Activated CD4-positive, alpha-beta T cell treated with anti-CD3 and anti-CD28 coated beads for 36 hours (primary cell): ENCODE measurements at places on chromosomes 13 and 19. TPM values are rescaled to one million over a fixed set of nuclear protein-coding genes. Genes with fewer than 3 reads are reported as not detected.
A peak's percentile ranks its signal among the peaks of the same experiment; 100 is the strongest.

DNA sequence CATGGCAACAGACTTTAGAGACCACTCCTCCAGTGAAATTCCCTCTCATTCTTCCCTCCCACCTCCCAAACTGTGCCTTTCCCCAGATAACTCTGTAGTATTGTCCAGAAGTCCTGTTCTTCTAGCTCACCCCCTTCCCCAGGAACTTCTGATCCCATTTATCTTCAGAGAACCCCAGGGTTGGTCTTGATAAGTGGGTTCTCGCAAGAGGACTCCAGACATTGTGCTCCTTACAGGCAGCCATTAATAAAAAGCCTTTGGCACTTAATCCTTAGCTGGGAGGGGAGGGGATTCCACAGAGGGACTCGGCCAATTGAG, 1.9 kb downstream of the LTBP4 start:
- DNase-seq, result no peak

ZNF729 gene
- total RNA-seq, result not detected

- DNase-seq, result no peak
Measured at GRCh38 chr19:5046339-5047039, 77.6 kb downstream of the KDM4B start.

LHB gene
- total RNA-seq, result 0.39 TPM

MLLT1 gene
- total RNA-seq, result 46.6 TPM

DNA sequence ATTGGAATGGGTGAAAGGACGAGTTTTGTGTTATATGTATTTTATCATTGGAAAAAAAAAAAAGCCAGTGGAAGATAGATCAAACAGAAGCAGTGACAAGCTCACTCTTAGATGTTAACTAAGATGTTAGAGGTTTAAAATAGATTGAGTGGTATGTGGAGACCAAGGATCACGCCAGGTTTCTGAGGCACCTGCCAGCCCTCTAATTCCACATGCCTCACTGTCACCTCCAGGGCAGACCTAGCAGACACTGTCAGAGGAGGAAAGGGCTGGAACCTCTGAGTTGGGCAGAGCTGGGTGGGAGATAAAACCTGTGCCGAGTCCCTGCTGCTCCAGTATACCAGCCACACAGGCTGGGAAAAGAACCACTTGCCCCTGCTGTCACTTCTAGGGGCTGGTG, 57.5 kb upstream of the SIAH3 start:
- no peak for DNase-seq

DNA sequence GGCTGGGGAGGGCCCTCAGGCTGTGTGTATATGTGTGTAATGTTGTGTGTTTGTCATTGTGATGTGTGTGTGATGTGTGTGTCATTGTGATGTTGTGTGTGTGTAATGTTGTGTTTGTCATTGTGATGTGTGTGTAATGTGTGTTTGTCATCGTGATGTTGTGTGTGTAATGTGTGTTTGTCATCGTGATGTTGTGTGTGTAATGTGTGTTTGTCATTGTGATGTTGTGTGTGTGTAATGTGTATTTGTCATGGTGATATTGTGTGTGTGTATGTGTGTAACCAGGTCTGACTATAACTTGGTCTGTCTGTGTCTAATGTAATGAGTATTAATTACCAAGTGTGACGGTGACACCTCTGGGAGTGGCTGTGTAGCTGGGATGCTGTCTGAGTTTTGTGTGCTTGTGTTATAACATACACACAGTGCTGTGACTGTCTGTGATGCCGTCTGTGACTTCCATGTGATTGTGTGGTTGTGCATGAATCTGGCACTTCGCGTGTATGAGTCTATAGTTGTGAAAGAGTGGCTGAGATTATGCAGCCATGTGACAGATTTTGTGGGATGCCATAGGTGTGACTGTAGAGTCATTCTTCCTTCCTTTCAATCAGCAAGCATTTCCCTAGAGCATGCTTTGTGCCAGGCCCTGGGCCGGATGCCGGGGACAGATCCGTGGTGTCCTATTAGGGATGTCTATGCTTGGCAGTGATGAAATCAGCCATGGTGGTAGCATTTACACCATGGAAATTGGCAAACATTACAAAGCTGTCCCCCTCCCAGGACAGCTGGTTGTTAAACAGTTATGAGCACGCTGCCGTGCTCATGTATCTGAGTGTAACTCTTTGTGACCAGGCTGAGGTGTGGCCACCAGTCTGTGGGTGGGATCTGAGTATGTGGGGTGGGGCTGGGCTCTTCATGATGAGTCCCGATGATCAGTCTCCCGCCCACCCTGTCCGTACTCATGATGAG, 6.4 kb downstream of the TNFSF14 start:
- DNase-seq, result peak; percentile 70

GRCh38 chr19:584240-585001, 5.3 kb upstream of the HCN2 start:
- DNase-seq, result peak; percentile 79

WASF3 gene
- 0.37 TPM for total RNA-seq

DNA sequence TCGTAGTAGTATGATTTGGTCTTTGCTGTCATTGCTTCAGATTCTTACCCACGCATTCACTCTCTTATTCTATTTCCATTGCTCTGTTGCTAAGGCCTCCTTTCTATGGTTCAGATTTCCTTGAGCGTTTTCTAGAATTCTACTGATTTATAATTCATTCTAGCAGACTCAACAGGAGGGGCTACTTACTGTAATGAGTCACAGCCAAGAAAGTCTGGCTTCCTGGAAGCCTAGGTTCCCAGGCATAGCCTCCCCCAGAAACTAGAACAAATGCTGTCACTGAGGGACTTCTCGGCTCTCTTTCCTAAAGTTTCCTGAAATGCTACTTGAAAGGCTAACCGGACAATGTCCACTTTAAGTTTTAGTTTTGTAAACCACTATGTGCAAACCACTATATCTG, 47.7 kb upstream of the SPATA13 start:
- no peak for DNase-seq

KCNJ14 gene
- total RNA-seq, result 1.1 TPM

GRCh38 chr13:111612886-111613285, 292.4 kb downstream of the TEX29 start:
- no peak for DNase-seq

DNA sequence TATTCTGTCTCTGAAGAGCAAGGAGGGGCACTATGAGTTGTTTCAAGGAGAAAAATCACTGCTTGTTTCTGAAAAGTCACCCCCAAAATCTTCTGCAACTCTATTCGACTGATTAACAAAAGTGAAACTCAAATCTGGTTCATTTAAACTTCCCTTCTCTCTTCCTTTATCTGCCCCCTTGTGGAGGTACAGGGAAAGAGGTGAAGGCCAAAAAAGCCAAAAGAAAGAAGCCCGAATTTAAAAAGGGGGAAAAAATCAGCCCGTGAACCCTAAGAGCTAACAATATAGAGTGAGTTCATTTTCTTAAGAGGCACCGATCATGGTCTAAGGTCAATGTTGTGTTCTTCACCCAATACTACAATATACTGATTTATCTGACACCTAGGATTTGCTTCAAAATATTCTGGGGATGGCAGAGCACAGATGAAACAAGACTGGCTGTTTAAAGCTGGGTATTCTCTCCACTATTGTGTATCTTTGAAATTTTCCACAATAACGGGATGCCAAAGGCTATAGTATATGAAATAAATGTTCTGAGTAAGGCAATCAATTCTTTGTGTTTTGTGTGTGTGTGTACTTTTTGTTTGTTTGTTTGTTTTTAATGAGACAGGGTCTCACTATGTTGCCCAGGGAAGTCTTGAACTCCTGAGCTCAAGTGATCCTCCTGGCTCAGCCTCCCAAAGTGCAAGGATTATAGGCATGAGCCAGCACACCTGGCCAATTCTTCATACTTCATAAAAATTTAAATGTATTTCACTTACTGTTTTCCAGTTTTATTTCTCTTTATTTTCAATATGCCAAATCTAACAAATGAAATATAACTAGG, 55.0 kb upstream of the EEF1AKMT1 start:
- peak; percentile 36 for DNase-seq

FAAP24 gene
- 8.9 TPM for total RNA-seq

DNA sequence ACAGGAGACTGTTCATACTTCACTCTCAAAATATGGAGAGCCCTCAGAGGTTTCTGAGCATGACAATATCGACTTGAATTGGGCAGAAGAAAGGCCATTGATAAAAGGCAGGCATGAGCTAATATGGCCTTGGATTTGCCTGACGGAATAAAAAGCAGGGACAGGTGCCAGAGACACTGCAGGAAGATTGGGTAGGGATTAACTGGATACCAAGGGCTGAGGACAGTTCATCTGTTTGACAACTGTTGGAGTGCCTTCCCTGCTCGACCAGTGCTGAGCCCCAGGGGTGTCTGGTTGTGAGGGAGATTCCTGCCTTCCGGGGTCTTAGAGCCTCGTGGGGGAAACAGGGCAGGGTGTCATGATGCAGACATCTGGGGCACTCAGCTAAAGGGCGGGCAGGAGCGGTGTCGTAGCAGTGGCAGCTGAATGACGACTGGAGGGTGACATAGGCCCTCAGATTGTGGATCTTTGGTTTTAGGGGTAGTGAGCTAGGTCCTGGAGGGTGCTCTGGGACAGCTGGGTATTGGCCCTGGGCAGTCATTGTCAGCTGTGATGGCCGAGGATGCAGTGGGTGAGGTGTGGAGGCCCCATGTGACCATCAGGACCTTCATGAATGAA, 12.3 kb downstream of the GATAD2A start:
- DNase-seq, result no peak

ASF1B gene
- 64.6 TPM for total RNA-seq

DNA sequence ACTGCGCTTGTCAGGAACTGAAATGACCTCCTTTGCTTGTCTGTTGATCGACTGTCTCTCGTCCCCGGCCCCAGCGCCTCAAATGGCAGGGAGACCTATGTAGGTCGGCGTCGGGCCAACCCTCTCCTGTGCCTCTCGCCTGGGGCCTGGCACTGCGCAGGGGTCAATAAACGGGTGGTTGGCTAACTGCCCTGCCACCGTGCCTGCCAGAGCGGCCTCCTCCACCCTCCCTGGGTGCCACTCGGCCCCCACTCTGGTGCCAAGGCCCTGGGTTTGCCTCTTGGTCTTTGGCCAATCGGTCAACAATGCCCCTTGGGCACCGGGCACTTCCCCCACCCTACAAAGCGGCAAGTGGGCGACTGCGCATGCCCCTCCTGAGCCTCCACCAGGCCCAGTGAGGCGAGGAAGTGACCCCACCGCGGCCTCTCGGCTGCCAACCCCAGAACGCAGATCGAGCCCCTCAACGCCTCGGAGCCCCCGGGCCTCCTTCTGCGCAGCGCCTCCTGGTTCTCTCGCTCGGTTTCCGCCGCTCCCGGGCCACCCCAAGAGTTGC, 1.1 kb downstream of the KEAP1 start:
- DNase-seq, result peak; percentile 63

DNA sequence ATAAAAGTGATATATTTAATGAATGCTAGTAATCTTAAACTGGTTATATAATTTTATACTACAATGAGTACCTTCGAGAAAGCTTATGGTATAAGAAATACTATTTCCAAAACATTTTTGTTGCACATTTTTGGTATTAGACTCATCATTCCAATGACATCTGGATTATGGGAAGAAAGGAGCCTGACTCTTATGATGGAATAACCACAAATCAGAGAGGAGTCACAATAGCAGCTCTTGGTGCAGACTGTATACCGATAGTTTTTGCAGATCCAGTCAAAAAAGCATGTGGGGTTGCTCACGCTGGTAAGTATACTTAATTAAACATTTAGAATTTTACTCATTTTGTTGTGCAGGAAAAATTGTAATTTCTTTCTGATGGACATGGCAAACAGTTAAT, 3.9 kb downstream of the LACC1 start:
- no peak for DNase-seq

TEKTIP1 gene
- 1.4 TPM for total RNA-seq

- peak; percentile 74 for DNase-seq
Measured at GRCh38 chr19:48290771-48291488, 21.0 kb downstream of the ZNF114 start.

DNA sequence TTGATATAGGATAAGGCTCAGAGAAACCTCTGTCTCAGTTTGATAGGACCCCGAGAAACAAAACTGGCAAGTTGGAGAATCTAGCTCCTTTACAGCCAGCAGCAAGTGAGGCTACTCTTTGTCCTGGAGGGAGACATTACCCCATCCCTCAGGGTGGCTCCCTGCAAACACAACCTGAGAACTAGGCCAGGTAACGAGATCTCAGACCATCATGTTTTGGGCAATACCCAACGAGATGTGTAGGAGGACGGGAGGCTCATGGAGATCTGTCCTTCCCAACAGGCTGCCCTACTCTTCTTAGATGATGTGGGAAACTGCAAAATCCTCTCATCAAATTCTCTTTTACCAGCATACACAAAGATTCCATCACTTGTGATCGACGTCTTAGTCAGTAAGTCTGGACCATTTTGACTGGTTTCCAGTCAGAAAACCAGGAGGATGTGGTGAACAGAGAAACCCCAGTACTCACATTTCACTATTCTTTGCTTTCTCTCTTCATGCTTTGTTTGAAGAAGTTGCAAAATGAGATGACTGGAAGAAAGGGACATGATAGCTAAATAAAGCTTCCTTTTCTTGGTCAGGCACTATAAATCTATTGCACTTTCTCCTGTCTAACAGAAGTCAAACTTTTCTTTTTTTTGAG, 6.0 kb upstream of the CTU1 start:
- peak; percentile 42 for DNase-seq

DNA sequence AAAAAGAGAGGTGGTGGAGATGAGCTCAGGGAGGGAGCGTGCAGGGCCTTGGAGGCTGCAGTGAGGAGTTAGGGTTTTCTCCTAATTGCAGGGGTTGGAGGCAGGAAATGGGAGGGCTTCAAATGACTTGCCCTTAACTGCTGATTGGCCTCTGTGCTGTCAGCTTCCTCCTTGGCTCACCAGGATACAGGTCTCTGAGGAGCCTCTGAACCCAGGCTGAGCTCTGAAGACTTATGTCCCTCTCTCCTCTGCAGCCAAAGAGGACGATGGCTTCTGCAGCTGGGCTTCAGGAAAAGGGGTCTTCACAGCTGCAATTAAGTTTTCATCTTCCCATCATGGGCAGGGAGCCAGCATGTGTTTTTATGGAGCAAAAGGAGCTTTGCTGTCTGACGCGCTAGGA, 6.7 kb upstream of the RANBP3 start:
- DNase-seq, result no peak

- DNase-seq, result peak; percentile 84
Measured at GRCh38 chr19:13100031-13100588, 2.5 kb downstream of the LYL1 start.

TRIM13 gene
- 10.6 TPM for total RNA-seq

DNA sequence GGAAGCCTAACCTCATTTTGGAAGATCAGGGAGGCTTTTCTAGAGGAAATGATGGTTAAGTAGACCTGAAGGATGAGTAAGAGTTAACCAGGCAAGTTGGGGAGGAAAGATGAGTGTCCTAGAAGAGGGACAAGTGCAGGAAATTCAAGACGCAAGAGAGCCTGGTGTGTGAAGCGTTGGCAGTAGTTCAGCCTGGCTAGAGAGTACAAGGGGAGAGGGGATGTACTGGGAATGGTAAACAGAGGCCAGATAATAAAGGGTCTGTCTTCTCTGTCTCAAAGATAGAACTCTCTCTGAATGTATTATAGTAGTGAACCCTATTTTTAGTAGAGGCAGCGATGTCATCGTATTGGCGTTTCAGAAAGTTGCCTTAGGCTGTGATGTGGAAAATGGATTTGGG, 9.7 kb downstream of the DPY19L3 start:
- no peak for DNase-seq

DACT3 gene
- 2.9 TPM for total RNA-seq

DNA sequence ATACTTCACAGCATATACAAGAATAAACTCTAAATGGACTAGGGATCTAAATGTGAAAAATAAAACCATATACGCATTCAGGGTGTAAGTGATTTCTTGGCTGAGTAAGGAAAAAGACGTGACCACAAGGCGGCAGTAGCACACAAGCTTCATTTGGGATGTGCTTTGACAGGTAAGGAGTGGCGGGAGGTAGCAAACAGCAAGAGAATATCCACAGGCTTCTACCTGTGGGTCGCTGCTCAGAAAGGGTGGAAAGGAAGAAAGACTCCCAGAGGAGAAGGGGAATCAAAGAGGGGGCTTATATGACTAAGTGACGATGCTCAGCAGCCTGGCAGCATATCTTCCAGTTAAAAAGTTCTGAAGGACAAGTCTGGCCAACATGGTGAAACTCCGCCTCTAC, 2.5 kb upstream of the ZNF121 start:
- peak; percentile 88 for DNase-seq
